ENCODE measurements at places on chromosomes 11 and 22.
A peak's percentile ranks its signal among the peaks of the same experiment; 100 is the strongest.

- no peak for DNase-seq
Observed at GRCh38 chr11:39668640-39669039, 1790.8 kb downstream of the LRRC4C start.

DNA sequence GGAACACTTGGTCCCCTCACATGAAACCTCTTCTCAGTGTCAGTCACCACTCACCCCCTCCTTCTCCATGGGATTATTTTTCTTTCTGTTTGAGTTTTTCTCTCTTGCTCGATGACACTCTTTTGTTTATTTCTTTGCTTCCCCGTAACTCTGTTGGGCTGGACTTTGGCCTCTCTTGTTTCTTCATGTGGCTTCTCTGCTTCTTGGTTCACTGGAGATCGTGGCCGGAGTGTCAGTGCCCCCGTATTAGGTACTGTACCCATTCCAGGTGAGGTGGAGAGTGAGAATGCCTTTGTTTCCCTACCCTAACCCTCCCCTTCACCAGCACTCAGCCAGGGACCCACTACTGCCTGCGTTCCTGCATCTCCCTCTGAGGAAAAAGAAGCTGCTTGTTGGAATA, 32.5 kb downstream of the CYB5R2 start:
- DNase-seq, result no peak

DNA sequence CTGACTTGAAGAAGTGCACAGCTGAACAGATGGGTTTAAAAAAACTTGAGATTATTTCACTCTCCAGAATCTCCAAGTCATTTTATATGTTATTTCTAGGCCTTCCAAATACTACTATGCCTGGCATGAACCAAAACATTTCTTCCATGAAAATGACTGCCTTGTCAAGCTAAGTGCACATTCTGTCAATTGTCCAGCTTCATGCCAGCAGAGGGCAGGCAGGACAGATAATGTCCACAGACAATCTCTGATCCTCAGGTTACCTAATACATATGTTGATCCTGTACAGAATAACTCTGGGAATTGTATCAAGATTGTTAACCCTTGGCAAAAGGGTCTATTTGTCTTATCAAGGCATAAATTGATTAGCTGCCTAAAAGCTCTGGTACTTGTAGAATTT, 229.5 kb downstream of the AASDHPPT start:
- DNase-seq, result no peak

GRCh38 chr11:41522391-41522790, 62.9 kb upstream of the LRRC4C start:
- no peak for DNase-seq

DNA sequence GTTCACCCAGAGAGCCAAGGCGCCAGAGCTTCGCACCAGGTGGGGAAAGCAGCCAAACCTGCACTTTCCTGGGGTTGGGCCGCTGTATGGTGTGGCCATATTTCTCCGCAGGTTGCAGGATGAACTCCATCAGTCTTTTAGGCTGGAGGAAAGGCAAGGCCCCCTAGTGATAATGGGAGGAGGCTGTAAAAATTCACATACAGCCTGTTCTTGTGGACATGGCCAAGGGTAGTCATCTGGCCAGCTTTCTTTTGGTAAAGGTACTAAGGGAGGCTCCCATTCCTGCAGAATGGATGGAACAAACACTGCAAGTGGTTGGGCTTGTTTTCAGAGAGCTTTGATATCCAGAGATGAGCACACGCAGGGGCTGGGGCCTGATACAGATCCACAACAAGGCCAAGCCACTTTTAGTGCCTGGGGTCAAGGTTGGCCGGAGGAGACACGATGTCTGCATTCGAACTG, 29.6 kb downstream of the C22orf31 start:
- DNase-seq, result no peak

DNA sequence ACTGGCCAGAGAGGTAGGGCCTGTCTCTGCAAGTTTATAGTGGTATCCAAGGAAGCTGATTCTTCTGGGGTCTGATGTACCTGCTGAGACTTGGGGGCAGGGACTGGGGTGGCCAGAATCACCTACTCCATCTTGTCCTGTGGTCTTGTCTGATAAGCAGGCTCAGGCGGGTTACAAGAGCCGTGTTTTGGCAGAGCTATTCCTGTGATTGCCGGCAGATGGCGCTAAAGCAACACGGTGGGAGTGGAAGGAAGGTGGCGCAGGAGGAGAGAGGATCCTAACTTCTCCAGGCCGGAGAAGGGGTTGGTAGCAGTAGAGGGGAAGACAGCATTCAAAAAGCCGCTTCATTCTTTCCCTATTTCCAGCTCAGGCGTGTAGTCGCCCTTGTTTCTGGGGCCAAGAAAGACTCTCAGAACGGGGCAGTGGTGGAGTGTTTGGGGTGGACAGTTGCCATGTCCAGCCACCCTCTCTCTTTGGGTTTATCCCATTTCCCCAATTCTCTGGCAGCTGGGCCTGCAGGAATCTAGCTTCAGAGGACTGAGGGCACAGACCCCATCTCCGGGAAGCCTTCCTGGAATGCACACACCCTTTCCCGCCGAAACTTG, 15.1 kb downstream of the CHRM1 start:
- DNase-seq, result peak; percentile 61

DNA sequence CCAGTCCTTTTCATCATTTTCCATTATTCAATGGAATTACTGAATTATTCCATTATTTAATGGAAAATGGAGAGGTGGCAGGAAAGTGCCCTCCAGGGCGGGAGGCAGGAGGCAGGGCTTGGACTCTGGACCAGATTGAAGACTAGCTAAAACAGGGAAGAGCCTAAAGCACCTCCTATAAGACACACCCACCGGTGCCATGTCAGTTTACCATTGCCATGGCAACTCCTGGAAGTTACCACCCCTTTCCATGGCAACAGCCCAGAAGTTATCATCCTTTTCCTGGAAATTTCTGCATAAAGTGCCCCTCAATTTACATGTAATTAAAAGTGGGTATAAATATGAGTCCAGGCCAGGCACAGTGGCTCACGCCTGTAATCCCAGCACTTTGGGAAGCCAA, 443.7 kb downstream of the TBC1D22A start:
- no peak for DNase-seq

DNA sequence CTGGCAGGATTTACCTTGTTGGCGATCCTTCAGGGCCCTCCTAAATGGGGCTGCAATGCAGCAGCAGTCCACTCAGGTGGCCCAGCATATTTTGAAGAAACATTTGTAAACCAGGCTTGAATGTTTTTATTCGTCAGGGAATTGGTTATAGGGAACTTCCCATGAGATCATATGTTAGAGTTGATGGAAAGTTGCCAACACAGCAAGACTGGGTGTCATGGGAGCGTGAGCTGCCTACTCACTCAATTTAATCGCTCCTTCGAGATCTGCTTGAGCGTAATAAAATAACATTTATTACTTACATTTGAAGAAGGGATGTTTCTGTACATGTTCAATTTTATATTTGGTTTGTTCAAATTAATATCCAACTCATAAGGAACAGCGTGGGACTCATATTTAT, 19.4 kb downstream of the OR2AT4 start:
- no peak for DNase-seq

- DNase-seq, result no peak
Observed at GRCh38 chr11:59225017-59225416, 12.3 kb upstream of the MPEG1 start.

GRCh38 chr11:121487191-121487590, 34.4 kb upstream of the SORL1-AS1 start:
- no peak for DNase-seq

DNA sequence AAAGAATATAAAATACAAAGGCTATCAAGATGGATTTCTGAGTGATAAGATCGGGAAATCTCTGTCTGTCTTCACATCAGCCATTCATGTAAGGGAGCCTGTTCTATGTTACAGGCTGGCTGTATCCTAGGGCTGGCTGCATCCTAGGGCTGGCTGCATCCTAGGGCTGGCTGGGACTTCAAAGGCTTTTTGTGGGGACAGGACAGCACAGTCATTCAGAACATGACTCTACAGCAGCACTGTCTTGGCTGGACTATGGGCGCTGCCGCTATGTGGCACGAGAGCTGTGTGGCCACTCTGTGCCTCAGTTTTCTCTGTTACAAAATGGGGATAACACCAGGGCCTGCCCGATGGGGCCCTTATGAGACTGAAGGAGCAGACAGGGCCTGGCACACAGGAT, 10.2 kb downstream of the ADAMTS8 start:
- DNase-seq, result no peak

DNA sequence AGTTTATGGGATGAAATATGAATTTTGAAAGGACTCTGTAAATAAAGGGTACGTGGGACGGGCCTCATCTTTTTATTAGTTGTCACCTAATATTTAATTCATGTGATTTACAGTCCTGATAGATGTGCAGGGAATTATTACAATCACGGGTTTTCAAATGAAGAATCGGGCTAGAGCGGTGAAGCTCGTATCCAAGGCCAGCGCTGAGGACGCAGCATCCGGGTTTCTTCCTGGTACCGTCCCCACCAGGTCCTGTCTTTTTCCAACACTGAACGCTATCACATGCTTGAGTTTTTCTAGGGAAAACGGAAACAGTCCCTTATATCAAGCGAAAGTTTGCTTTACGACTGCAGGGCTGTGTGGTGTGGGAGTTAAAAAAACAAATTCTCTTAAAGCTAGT, 787 bp downstream of the SMDT1 start:
- DNase-seq, result no peak

GRCh38 chr11:45684440-45684839, 19.0 kb upstream of the CHST1 start:
- no peak for DNase-seq

DNA sequence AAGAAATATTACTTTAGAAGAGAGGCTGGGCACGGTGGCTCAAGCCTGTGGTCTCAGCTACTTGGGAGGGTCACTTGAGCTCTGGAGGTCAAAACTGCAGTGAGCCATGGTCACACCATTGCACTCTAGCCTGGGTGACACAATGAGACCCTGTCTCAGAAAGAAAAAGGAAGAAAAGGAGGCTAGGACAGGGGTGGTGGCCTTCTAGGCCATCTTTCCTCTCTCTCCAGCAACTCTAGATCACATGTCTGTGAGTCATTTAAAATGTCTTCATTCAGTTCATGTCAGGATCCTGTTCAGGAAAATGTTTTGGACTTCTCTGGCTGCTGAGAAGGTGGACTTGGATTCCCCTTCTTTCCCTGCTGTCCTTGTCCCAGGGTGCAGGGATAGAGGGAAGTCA, 53.3 kb downstream of the PPFIA1 start:
- DNase-seq, result no peak

GRCh38 chr11:18853086-18853720, 61.6 kb upstream of the PTPN5 start:
- no peak for DNase-seq

- DNase-seq, result no peak
Observed at GRCh38 chr11:26062660-26063059, 269.3 kb upstream of the ANO3 start.

GRCh38 chr11:129315781-129316579, 59.7 kb upstream of the BARX2 start:
- DNase-seq, result no peak

- no peak for DNase-seq
Observed at GRCh38 chr22:47144076-47144765, 381.8 kb downstream of the TBC1D22A start.

DNA sequence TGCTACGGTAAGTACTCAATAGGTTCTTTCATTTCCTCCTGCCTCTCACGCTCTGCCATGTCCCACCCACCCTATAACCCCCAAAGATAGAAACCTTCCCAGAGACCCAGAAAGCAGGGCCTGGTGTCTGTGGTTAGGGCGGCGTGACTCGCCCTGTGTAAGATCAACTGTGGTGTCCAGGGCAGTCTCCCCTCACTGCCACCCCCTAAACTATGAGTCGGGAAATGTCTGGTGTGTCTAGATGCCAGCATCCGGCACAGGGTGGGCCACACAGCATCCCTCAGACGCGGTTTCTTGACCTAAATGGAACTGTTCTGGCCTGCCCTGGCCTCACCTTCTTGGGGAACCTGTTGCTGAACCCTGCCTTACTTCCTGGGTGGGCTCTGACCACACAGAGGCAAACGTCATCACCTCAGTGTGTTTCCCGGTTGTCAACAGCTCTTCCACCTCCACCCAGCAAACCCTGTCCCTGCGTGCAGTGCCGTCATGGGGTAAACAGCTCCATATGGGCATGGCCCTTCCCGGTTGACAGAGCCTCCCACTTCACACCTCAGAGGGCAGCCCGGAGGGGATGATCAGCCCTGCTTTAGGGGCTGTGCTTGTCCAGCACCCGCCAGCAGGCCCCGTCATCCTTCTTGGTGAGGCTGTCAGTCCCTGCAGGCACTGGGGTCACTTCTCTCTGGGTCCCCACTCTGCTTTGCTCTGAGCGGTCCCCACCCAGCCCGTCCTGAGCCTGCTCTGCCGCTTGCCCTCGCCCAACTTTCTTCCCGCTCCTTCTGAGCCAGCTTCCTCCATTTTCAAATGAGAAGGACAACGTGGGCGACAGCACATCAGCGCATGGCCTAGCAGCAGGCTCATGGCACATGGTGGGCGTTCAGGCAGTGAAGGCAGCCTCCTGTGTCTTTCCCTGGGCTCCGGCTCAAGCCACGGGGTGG, 6.0 kb downstream of the WNT11 start:
- DNase-seq, result no peak

DNA sequence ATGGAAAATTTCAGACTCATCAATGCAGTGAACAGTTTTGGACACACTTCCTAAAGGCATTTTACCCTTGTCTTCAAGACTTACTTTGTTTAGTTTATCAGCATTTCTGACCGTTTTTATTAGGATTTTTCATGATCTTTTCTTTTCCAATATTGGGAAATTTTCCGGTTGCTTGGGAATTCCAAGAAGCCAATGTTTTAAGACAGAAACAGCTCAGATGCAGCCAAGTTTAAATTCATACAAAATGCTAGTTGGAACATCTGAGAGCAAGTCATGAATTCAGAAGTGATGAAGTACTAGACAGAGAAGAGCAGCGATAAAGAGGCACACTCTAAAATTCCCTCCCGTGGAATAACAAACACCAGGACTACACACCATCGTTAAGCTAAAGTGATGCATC, 68.6 kb downstream of the RAB38 start:
- no peak for DNase-seq

- no peak for DNase-seq
Observed at GRCh38 chr22:40965936-40966725, 15.0 kb downstream of the RBX1 start.

- no peak for DNase-seq
Observed at GRCh38 chr11:23730307-23730998, 766.4 kb upstream of the LUZP2 start.

DNA sequence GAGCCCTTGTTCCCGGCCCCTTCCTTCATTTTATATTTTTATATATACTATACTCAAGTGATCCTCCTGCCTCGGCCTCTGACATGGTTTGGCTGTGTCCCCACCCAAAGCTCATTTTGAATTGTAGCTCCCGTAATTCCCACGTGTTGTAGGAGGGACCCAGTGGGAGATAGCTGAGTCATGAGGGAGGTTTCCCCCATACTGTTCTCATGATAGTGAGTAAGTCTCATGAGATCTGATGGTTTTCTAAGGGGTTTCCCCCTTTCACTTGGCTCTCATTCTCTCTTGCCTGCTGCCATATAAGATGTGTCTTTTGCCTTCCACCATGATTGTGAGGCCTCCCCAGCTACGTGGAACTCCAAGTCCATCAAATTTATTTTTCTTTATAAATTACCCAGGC, 7.2 kb upstream of the ZNF280A start:
- DNase-seq, result no peak

GRCh38 chr11:88313441-88313840, 24.1 kb downstream of the CTSC start:
- no peak for DNase-seq

Measured in stimulated activated CD4-positive, alpha-beta T cell treated with anti-CD3 and anti-CD28 coated beads, Interleukin-1b, Interleukin-23, amount 100 ng/mL, for 1 hour (primary cell).